ENCODE measurements at places on chromosomes 3 and 15.

DNA sequence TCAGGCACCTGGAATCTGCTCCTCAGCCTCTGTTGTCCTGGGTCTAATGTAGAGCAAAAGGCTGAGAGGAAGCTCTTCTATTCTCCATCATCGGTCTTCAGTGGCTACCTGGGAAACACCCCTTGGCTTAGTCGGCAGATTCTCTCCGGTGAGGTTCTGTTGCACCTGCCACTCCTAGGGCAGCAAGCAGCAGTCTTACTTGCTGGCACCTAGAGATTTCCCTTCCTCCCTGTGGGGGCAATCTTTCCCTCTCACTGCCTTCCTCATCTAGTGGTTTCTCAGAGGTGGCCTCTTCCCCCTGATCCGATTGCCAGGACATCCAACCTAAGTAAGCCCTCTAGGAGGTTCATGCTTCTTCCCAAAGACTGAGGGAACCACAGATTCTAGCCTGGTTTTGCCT, 60.8 kb downstream of the PLS1 start:
- DNase-seq, result no peak

GRCh38 chr3:124850633-124851032, 36.5 kb downstream of the ITGB5 start:
- no peak for DNase-seq

DNA sequence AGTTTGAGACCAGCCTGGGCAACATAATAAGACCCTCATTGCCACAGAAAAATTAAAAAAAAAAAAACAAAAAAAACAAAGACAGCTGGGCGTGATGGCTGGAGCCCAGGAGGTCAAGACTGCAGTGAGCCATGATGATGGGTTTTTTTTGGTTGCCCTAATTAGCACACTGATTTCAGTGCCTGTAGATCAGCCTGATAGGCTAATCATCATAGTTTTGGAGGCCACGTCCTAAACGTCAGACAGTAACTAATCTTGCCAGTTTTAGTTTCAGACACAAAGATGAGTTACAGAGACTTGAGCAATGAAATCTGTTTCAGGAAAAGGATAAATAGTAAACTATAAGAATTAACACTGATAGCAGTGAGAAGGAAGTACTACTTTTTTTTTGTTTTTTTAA, 55.4 kb downstream of the LRCH3 start:
- DNase-seq, result no peak

DNA sequence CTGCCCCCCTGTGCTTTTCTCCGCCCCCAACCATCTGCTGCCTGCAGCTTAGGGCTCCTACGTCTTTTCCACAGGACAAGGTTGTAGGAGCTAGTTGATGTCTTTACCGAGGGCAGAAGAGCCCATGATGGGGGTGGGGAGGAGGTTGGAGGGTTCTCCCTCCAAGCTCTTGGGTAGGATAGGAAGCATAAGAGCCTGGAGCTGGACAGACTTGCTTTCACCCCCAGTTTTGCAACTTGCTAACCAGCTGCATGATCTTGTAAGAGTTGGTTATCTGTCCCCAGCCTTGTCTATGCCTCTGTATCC, 856 bp downstream of the ABCF3 start:
- no peak for DNase-seq

GRCh38 chr3:41329881-41330280, 130.6 kb downstream of the CTNNB1 start:
- no peak for DNase-seq

- no peak for DNase-seq
Measured at GRCh38 chr3:182618085-182618732, 175.1 kb upstream of the ATP11B start.

DNA sequence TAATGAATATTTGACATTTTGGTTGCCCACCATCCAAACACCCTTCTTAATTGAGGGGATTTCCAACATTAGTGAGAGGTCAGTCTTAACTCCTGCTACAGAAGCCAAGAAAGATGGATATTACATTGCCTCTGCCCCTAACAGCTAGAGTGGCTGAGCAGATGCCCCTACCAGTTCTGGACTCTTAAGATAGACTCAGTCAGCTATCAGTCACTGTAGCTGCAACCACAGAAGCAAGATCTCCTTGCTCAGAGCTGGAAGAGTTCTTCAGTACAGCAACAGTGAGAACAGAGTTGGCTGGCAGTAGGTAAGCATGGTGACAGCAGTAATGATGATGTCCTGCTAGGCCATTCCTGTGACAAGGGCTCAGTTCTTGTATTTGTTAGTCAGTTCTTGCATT, 29.4 kb upstream of the TNFSF10 start:
- DNase-seq, result no peak

DNA sequence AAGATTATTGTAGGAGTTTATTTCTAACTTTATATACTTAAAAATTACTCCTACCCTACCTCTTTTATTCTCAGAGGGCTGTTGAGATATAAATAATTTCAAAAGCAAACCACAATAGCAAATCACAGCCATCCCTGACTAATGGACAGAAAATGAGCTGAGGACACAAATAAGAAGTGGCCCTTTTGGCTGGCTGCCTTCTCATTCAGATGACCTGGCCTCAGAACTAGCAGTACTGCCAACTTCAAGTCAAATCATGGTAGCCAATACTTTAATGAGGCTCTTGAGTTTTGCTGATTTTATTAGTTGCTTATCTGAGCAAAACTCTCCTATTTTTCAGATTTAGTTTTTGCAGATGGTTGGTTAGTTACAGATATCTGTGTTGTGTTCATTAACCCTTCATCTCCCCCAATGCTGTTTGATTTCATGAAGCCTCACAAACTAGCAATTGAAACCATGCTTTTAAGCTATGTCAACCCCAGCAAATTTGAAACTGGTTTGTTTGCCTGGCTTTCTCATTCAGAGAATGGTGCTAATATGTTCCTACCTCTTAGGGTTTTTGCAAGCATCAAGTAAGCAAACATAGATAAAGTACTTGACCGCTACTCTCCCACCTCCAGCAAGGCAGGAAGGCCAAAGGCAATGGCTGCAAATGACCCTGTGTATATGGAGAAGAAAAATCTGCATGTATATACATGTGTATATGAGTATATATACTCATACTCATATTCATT, 73.4 kb upstream of the HACD2 start:
- DNase-seq, result no peak

- DNase-seq, result no peak
Measured at GRCh38 chr3:153714588-153715290, 406.5 kb upstream of the ARHGEF26 start.

DNA sequence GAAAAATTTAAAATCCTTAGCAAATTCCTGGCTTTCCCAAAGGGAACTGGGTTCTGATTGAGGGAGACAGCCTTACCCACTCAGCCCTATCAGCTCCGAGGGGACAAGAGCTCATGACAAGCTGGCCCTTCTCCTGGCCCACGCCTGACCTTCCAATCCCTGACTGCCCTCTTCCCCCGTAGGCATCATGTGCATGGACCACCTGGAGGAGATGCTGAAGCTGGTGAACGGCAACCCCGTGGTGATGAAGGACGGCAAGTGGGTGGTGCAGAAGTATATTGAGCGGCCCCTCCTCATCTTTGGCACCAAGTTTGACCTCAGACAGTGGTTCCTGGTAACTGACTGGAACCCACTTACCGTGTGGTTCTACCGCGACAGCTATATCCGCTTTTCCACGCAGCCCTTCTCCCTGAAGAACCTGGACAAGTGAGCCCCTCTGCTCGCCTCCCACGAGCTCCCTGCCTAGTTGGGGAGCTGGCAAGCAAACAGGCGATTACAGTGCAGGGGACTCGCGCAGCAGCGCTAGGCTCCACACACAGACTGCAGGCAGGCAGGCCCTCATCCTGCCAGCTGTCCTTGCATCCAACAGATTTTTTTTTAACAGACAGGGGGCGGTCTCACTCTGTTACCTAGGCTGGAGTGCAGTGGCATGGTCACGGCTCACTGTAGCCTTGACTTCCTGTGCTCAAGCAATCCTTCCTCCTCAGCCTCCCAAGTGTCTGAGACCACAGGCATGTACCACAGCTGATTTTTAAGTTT, 16.8 kb downstream of the RPUSD3 start:
- DNase-seq, result no peak

DNA sequence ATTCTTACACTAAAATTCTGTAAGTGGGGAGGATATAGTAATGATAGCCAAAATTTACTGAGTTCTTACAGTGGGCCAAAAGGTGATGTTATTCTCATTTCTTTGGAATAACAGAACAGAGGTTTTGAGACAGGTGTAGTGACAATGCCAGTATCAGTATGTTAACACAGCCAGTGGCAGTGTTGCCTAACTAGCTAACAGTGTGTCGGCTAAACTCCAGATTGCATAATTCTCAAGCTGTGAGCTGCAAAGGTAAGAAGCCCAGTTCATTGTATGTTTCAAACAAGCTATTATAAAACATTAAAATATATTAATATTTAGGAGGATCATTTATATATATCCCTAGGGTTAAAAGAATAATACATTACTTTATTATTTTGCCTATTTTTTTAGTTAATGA, 920 bp downstream of the SLC15A2 start:
- no peak for DNase-seq

GRCh38 chr3:118126751-118127150, 907.9 kb downstream of the IGSF11 start:
- DNase-seq, result no peak

Measured in central memory CD4-positive, alpha-beta T cell (primary cell).